ENCODE measurements at places on chromosomes 12 and 14. TPM values are rescaled to one million over a fixed set of nuclear protein-coding genes. Genes with fewer than 3 reads are reported as not detected.
A peak's percentile ranks its signal among the peaks of the same experiment; 100 is the strongest.

Gene TESPA1
- 51.1 TPM for total RNA-seq

Gene PROX2
- total RNA-seq: 0.71 TPM

Gene CARMIL3
- 4.2 TPM for total RNA-seq

Gene LPAR5
- total RNA-seq: 4.5 TPM

Gene GDF3
- total RNA-seq: not detected

Gene HELB
- 40.1 TPM for total RNA-seq

Gene PLXNC1
- total RNA-seq: 4.9 TPM

Gene DDX55
- total RNA-seq: 51.6 TPM

Gene DNAL1
- 7.6 TPM for total RNA-seq

- no peak overlapping the region for H3K27ac ChIP-seq
- no peak for ATAC-seq
- H3K27me3 ChIP-seq: peaks cover 20% of the 10 kb centered on the region
- H3K4me1 ChIP-seq: no peaks in the 10 kb centered on the region
- H3K4me3 ChIP-seq: no peak overlapping the region
Measured at GRCh38 chr12:112762753-112763152, 28.8 kb upstream of the RPH3A start.

GRCh38 chr14:26855077-26855753 is 257.4 kb upstream of the NOVA1 start:
- no peaks in the 10 kb centered on the region for H3K36me3 ChIP-seq
- ATAC-seq: no peak
- no peak overlapping the region for H3K27ac ChIP-seq
- no peaks in the 10 kb centered on the region for H3K27me3 ChIP-seq
- H3K4me3 ChIP-seq: no peak overlapping the region
- H3K4me1 ChIP-seq: no peaks in the 10 kb centered on the region

DNA sequence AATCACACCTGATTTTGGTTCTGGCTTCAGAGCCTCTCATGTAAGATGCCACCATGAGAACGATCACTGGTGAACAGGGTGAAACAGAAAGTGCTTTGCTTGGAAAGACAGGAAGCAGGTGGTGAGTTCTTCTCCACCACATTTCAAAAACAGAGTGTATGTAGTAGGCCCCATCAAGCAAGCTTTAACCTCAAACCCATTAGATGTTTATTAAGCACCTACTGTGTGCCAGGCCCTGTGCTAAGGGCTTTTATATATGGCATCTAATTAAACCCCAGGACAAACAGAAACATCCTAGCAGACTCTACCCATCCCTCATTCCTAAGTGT is 47.8 kb upstream of the MED13L start:
- peaks cover 12% of the 10 kb centered on the region for H3K4me1 ChIP-seq
- peak overlapping the region; percentile 41 for H3K4me3 ChIP-seq
- peak overlapping the region; percentile 36 for H3K27ac ChIP-seq
- peak; percentile 75 for ATAC-seq
- H3K27me3 ChIP-seq: no peaks in the 10 kb centered on the region

GRCh38 chr14:30779210-30779609 is 95.1 kb upstream of the COCH start:
- peaks cover 25% of the 10 kb centered on the region for H3K27me3 ChIP-seq
- no peaks in the 10 kb centered on the region for H3K36me3 ChIP-seq
- H3K4me1 ChIP-seq: no peaks in the 10 kb centered on the region
- H3K4me3 ChIP-seq: no peak overlapping the region
- ATAC-seq: peak; percentile 62

- H3K4me1 ChIP-seq: no peaks in the 10 kb centered on the region
- no peak overlapping the region for H3K27ac ChIP-seq
- H3K36me3 ChIP-seq: no peaks in the 10 kb centered on the region
- no peaks in the 10 kb centered on the region for H3K27me3 ChIP-seq
- ATAC-seq: no peak
Measured at GRCh38 chr14:29637411-29637810, 290.2 kb downstream of the PRKD1 start.

DNA sequence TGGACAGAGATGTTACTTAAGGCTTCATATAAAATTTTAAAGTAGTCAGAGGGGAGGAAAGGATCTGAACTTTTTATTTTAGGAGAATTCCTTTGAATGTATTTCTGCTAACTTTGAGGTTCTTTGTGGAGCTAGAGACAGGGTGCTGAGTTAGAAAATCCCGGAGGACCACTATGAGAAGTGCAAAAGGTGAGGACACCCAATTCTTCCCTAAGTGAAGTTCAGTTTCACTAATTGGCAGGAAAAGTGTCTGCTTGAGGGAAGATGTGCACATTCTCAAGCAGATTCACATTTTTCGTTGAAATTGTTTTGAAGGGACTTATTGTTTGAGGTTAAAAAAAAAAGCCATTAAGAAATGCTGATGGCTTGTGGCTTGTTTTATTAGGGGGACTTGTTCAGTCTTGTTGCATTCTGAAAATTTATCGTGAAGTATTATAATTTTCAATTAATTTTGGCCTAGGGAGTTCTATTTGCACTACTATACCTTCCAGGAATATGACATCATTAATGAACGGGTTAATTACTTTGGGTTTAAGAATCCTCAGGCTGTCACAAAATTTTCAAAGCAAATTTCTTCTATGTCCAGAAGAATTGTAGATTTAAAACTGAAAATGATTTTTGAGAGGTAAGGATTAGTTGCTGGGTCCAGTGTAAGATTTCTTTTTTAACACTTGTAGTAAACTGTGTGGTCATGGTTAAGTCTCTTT is 1.8 kb downstream of the PCNX1 start:
- peaks cover 50% of the 10 kb centered on the region for H3K4me1 ChIP-seq
- no peaks in the 10 kb centered on the region for H3K27me3 ChIP-seq
- peaks cover 27% of the 10 kb centered on the region for H3K36me3 ChIP-seq
- peak overlapping the region; percentile 82 for H3K27ac ChIP-seq

- no peak overlapping the region for H3K4me3 ChIP-seq
- peaks cover 10% of the 10 kb centered on the region for H3K4me1 ChIP-seq
- H3K36me3 ChIP-seq: no peaks in the 10 kb centered on the region
- no peak for ATAC-seq
Measured at GRCh38 chr12:104280717-104281458, 22.7 kb upstream of the EID3 start.

- peak overlapping the region; percentile 61 for H3K4me3 ChIP-seq
- no peaks in the 10 kb centered on the region for H3K36me3 ChIP-seq
- H3K27ac ChIP-seq: peak overlapping the region; percentile 80
- no peak for ATAC-seq
- peaks cover 49% of the 10 kb centered on the region for H3K4me1 ChIP-seq
Measured at GRCh38 chr14:68712703-68713370, 80.0 kb downstream of the ZFP36L1 start.

DNA sequence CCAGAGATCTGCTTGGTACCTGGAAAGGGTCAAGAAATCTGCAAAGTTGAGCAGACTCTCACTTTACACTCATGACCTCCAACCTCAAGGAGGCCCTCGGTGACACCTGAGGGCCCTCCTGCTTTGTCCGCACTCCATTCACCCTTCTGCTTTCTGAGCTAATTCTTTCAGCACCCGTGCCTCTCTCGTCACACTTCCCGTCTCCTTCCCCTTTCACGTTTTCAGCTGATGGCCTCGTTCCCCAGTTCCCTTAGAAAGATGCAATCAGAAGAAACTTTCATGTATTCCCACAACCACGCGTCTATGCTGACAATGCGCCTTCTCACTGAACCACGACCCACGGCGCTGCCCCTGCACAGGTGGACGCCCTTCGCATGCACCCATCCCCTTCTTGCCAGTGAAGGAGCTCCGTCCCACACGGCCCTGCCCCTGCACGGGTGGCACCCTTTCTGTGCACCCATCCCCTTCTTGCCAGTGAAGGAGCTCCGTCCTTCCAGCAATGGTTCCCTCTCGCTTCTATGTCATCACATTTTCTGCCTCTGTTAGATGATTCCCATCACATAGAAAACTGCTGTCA is 340.1 kb upstream of the FKBP4 start:
- no peaks in the 10 kb centered on the region for H3K27me3 ChIP-seq
- no peaks in the 10 kb centered on the region for H3K36me3 ChIP-seq
- ATAC-seq: no peak

DNA sequence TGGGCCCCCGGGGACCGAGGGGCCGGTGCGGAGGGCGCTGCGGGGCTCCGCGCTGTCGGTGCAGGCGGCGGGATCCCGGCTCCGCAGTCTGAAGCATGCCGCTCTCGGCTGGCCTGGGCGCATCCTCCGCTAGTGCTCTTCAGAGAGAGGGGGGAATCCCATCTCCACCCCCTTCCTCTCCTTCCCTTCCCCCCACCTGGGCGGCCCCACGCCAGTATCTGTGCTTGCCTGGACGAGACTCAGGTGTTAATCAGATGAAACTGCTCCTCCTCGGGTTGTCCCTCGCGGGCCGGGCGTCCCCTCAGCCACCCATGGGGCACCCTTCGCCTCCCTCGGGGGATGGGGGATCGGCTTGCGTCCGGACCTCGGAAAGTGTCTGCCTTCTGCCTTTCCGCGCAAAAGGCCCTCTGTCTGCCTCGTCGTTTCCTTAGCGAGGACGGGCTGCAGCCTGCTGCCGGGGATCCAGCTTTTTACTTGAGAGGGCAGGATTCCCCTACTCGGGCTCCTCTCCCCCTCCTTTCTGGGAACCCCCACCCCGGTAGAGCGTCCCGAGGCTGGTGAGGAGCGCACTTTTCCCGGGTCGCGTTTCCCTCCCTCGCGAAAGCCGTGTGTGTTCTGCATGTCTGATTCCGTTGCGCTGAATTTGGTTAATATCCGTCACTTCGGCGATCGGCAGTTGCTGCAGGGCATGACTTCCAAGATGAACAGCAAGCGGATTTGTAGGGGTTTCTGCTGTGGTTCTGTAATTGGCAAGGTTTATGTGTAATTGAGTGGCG is 1.1 kb downstream of the GPHN start:
- H3K27me3 ChIP-seq: no peaks in the 10 kb centered on the region
- no peaks in the 10 kb centered on the region for H3K36me3 ChIP-seq
- H3K4me3 ChIP-seq: peak overlapping the region; percentile 96
- no peak overlapping the region for H3K27ac ChIP-seq

GRCh38 chr12:82781309-82781997 is 94.7 kb downstream of the TMTC2 start:
- no peak overlapping the region for H3K4me3 ChIP-seq
- H3K4me1 ChIP-seq: no peaks in the 10 kb centered on the region
- H3K27ac ChIP-seq: no peak overlapping the region
- ATAC-seq: no peak

- H3K36me3 ChIP-seq: no peaks in the 10 kb centered on the region
- H3K27ac ChIP-seq: no peak overlapping the region
- H3K4me3 ChIP-seq: no peak overlapping the region
- ATAC-seq: no peak
- H3K27me3 ChIP-seq: peaks cover 15% of the 10 kb centered on the region
Measured at GRCh38 chr14:104341532-104342434, 203.4 kb downstream of the KIF26A start.

- ATAC-seq: no peak
- peaks cover 41% of the 10 kb centered on the region for H3K4me1 ChIP-seq
- no peaks in the 10 kb centered on the region for H3K36me3 ChIP-seq
- H3K27ac ChIP-seq: peak overlapping the region; percentile 58
- no peaks in the 10 kb centered on the region for H3K27me3 ChIP-seq
Measured at GRCh38 chr14:68665131-68665530, 127.7 kb downstream of the ZFP36L1 start.

GRCh38 chr12:26340649-26341048 is 145.3 kb downstream of the SSPN start:
- H3K36me3 ChIP-seq: peaks cover 51% of the 10 kb centered on the region
- H3K4me3 ChIP-seq: no peak overlapping the region
- ATAC-seq: no peak
- H3K4me1 ChIP-seq: peaks cover 3% of the 10 kb centered on the region
- H3K27me3 ChIP-seq: no peaks in the 10 kb centered on the region

GRCh38 chr14:100717386-100717785 is 9.3 kb upstream of the DLK1 start:
- H3K36me3 ChIP-seq: no peaks in the 10 kb centered on the region
- no peak overlapping the region for H3K27ac ChIP-seq
- peaks cover 36% of the 10 kb centered on the region for H3K27me3 ChIP-seq

DNA sequence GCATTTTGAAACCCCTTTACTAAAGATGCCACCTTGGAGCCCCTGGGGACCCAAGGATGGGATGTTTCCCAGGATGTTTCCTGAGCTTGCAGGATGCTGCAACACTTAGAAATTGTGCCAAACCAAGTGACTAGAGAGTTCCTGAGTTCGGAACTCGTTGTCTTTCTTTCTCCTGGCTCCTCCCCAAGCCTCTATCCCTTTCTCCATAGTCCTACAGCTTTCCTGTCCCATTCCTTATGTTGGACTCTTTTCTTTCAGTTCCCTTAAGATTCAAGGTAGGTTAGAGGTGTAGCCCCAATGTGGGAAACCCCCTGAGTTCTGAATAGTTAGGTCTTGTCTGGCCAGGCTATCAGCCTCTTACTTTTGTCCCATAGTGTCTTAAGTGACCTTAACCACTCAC is 1.4 kb upstream of the KIF5A start:
- H3K36me3 ChIP-seq: peaks cover 20% of the 10 kb centered on the region
- H3K27ac ChIP-seq: no peak overlapping the region
- no peak for ATAC-seq
- H3K27me3 ChIP-seq: peaks cover 3% of the 10 kb centered on the region

GRCh38 chr14:35304812-35305462 is 12.8 kb downstream of the PSMA6 start:
- H3K36me3 ChIP-seq: peaks cover 99% of the 10 kb centered on the region
- no peaks in the 10 kb centered on the region for H3K27me3 ChIP-seq
- H3K4me3 ChIP-seq: no peak overlapping the region
- peak; percentile 37 for ATAC-seq

DNA sequence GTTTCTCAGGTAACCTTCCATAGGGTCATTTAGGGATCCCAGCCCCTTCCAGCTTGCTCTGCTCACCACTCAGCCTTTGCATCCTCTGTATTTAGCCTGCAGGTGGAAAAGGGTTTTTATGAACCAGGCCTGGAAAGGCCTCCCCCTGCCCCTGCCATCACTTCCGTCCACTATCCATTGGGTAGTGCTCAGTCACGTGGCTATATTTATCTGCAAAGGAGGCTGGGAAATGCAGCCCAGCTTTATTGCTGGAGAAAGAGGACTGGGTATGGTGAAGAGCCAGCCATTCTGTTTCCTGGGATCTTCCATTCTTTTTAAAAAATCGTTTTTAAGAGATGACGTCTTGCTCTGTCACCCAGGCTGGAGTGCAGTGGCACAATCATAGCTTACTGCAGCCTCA is 87.0 kb upstream of the MAP1LC3B2 start:
- no peaks in the 10 kb centered on the region for H3K4me1 ChIP-seq
- no peak for ATAC-seq
- H3K27ac ChIP-seq: no peak overlapping the region
- H3K4me3 ChIP-seq: no peak overlapping the region
- H3K36me3 ChIP-seq: no peaks in the 10 kb centered on the region
- no peaks in the 10 kb centered on the region for H3K27me3 ChIP-seq

GRCh38 chr14:55249423-55249822 is 21.8 kb upstream of the FBXO34 start:
- H3K4me3 ChIP-seq: no peak overlapping the region
- no peaks in the 10 kb centered on the region for H3K36me3 ChIP-seq
- H3K4me1 ChIP-seq: no peaks in the 10 kb centered on the region

- peaks cover 7% of the 10 kb centered on the region for H3K27me3 ChIP-seq
- H3K36me3 ChIP-seq: no peaks in the 10 kb centered on the region
- no peak overlapping the region for H3K27ac ChIP-seq
Measured at GRCh38 chr14:50999726-51000125, 55.4 kb upstream of the PYGL start.

GRCh38 chr12:130300737-130301535 is 36.8 kb upstream of the PIWIL1 start:
- H3K27ac ChIP-seq: no peak overlapping the region
- H3K4me3 ChIP-seq: no peak overlapping the region
- H3K4me1 ChIP-seq: peaks cover 4% of the 10 kb centered on the region
- ATAC-seq: no peak
- H3K27me3 ChIP-seq: no peaks in the 10 kb centered on the region

GRCh38 chr14:29773990-29774389 is 153.7 kb downstream of the PRKD1 start:
- H3K27ac ChIP-seq: no peak overlapping the region
- no peaks in the 10 kb centered on the region for H3K4me1 ChIP-seq
- no peaks in the 10 kb centered on the region for H3K36me3 ChIP-seq
- no peak overlapping the region for H3K4me3 ChIP-seq

GRCh38 chr12:45281994-45282393 is 66.1 kb downstream of the ANO6 start:
- ATAC-seq: no peak
- peaks cover 11% of the 10 kb centered on the region for H3K4me1 ChIP-seq
- H3K36me3 ChIP-seq: peaks cover 35% of the 10 kb centered on the region
